ENCODE measurements at places on chromosomes 7 and 10.

DNA sequence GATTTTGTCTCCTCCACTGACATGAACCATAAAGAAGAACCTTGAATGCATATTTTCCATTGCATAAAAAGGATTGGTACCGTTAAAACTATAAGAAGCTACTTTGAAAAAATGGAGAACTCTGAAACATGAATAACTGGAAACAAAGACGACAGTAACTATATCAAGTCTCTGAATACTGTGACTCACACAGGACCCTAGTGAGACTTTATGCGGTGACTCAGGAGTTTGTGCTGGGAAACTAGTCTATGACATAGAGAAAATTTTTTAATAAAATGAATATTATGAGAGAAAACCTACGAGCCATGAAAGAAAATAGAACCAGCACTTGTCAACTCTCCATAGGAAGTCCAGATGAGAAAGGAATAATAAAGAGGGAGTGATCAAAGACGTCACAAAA lies 339.9 kb upstream of the ADARB2 start:
- no peak for DNase-seq

DNA sequence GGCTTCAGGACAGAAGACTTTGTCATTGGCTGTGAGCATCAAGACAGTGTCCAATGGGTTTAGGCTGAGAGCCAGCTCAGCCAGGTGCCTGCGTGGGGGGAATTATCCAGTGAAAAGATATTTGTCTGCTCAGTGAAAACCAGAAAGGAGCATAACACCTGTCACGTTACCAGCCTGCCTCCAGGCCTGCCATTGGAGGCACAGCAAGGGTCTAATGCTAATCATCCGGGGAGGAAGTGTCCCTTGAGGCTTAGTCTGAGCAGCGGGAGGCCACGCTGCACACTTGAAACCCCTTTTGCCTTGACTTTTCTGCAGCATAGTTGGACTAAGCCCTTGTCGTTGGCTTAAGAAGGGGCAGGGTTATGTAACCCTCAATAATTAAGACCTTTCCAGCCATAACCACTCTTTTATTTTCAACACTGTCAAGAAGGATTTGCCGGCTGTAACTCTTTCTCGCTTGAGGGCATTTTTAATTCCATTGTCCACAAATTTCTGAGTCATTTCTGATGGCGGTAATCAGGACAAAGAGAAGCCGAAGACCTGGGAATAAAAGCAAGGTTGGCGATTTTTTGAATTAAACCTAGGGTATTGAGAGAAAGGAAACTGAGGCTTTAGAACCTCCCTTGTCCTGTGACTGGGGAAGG lies 639.6 kb upstream of the FOXK1 start:
- no peak for DNase-seq

DNA sequence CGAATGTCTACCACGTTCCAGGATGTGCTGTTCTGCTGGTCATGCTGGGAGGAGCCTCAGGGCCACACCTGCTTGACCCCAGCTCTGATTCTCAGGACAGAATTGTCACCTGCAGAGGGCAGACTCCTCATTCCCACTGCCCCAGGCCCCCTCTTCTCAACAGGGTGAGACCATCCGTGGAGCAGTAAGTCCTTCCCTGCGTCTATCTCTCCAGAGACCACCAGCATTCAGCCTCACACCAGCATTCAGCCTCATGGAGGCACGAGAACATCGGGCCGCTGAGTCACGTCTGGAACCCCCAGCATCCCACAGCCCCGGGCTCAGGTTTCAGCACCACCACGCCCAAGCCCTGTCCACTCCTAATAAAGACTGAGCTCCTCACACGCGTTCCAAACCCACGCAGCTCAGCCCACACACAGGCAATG lies 273.4 kb downstream of the DIP2C start:
- no peak for DNase-seq

DNA sequence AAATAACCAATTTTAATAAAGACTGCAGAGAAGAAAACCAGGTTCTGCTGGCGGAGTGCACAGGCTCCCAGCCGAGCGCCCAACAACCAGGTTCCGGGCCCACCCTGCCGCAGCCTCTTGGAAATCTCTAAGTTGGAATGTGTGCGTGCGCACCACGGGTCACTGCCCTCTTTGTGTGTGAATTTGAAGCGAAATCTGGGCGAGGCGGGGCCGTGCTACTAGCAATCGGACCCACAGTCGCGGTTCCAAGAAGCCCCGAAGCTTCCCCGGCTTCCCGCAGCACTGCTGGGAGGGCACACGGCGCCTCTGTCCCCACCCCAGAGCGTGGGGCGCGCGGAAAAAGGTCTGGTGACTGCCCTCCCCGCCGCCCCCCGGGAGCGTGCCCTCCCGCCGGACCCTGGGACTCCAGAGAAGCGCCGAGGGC lies 666 bp upstream of the MAP3K8 start:
- DNase-seq = no peak

GRCh38 chr7:90574146-90574819 lies 21.8 kb upstream of the CDK14 start:
- DNase-seq = no peak

DNA sequence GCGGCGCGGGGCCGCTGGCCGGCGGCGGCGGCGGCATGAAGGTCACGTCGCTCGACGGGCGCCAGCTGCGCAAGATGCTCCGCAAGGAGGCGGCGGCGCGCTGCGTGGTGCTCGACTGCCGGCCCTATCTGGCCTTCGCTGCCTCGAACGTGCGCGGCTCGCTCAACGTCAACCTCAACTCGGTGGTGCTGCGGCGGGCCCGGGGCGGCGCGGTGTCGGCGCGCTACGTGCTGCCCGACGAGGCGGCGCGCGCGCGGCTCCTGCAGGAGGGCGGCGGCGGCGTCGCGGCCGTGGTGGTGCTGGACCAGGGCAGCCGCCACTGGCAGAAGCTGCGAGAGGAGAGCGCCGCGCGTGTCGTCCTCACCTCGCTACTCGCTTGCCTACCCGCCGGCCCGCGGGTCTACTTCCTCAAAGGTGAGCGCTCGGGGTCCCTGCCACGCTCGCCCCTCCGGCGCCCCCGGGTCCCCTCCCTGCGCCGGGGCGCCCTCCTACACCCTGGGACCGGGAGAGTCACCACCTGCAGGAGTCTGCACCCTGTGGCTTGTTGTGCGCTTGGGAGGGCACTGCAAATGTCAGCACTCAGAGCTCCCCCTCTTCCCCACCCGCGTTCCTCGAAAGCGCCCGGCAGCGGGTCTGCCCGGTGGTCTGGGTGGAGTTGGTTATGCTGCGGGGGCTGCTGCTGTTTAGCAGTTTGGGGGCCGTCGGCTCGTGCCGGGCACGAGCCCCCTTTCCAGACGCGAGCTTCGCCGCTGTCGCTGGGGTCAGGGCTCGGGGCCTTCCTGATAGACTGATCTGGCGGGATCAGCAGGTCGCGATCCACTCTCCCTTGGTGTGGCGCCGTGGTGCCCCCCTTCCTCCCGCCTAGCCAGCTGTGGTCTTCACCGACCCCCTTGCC lies 627 bp downstream of the DUSP5 start:
- peak; percentile 43 for DNase-seq

DNA sequence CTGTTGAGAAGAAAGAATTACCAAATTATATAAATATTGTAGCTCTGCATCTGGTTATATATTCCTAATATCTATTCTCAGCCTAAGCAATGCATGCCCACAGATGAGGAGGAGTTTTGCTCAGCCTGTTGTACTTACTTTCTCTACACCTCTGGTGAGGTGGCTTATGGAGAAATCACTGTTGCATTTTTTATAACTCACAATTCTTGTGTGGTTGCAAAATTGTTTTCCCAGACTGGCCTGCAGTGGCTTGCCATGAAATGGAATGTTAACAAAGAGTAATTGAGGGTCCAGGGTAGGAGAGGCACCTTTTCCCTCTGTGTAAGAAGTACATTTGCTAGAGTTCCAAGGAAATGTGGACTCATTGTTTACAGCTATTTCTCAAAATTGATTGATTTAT lies 202.0 kb upstream of the SEMA3E start:
- DNase-seq = no peak

DNA sequence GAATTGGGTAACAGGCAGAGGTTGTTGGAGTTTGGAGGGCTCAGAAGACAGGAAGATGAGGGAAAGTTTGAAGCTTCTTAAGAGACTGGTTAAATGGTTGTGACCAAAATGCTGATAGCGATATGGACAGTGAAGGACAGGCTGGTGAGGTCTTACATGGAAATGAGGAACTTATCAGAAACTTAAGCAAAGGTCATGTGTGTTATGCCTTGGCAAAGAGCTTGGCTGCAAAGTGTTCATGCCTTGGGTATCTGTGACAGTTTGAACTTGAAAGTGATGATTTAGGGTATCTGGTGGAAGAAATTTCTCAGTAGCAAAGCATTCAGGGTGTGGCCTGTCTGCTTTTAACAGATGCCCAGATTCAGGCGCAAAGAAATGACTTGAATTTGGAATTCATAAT lies 64.5 kb upstream of the EEPD1 start:
- no peak for DNase-seq

- DNase-seq = no peak
These were observed 24.3 kb downstream of the FAM20C start for GRCh38 chr7:216360-217300.

DNA sequence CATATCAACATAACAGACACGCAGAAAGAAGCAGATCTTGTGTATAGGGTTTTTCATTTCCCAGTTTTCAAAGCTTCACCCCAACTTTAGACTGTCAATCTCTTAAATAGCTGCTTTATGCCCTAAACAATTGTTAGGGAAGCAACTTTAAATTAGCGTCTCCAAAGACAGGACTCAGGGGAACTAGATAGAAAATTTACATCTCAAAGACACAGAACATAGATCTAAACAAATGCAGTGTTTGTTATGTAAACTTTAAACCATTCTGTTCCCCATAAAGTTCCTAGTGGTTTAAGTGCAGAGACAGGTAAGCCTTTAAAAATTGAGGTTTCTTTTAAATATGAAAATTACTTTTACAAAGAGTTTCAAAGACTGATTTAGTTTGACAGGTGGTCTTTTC lies 379.2 kb upstream of the GHITM start:
- no peak for DNase-seq

DNA sequence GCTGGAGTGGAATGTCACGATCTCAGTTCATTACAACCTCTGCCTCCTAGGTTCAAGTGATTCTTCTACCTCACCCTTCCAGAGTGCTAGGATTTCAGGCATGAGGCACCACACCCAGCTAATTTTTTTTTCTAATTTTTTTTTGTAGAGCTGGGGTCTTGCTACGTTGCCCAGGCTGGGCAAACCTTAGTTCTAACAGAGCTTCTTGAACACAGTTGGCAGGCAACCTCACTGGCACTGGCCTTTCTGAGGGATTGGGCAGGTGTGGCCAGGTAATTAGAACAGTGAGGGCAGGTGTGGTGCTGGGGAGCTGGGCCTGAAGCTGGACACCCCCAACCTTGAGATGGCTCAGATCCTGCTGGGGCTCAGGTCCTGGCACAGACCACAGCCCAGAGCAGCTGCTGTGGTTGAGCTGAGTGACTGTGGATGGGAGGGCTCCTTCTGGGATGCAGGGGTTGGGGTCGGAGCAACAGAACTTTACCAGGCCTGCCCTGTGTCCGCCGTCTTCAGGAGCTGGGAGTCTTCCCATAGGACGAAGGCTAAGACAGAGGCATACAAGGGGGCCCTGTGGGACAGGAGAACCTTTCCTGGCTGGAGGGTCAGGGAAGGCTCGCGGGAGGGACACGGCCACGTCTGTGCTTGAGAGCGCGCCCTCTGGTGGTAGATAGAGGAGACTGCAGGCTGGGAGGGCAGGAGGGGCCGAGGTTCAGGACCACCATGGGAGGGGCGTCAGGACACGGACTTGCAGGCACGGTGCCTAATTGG lies 48.2 kb downstream of the COL26A1 start:
- no peak for DNase-seq

DNA sequence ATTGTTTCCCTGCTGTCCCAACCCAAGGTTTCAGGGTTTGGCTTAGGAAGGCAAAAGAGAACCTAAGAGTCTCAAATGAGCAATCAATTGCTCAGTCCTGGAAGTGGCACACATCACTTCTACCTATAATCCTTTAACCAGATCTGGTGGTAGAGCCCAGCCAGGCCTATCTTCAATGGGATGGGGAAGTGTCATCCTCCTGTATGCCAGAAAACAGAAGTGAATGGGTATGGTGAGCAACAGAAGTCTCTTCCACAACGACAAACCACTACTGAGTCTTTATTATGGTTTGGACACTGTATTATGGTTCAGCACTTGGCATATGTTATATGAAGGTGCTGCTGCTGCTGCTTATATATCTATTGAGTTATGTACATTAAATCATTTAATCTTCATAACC lies 3.0 kb upstream of the AKR1B1 start:
- no peak for DNase-seq

DNA sequence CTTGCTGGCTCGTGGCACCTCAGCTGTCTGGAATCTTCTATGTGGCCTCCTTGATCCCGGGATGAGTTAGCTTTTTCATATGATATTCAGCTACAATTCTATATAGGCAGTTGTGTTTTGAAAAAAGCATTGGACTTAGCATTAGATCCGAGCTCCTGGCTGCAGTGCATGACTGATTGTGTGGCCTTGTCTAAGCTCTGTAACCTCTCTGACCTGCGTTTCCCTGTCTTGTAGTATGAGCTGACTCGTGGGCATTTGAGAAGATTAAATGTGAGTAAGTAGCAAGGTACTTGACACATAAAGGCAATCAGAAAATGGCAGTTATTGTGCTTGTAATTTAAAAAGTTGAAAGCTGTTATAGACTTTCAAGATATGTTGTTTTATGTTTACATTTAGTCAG lies 85.9 kb downstream of the CCNY start:
- no peak for DNase-seq
